ENCODE measurements at places on chromosomes 1 and 21.

GRCh38 chr1:10537082-10537766 lies 62.5 kb downstream of the PEX14 start:
- no peak for DNase-seq

DNA sequence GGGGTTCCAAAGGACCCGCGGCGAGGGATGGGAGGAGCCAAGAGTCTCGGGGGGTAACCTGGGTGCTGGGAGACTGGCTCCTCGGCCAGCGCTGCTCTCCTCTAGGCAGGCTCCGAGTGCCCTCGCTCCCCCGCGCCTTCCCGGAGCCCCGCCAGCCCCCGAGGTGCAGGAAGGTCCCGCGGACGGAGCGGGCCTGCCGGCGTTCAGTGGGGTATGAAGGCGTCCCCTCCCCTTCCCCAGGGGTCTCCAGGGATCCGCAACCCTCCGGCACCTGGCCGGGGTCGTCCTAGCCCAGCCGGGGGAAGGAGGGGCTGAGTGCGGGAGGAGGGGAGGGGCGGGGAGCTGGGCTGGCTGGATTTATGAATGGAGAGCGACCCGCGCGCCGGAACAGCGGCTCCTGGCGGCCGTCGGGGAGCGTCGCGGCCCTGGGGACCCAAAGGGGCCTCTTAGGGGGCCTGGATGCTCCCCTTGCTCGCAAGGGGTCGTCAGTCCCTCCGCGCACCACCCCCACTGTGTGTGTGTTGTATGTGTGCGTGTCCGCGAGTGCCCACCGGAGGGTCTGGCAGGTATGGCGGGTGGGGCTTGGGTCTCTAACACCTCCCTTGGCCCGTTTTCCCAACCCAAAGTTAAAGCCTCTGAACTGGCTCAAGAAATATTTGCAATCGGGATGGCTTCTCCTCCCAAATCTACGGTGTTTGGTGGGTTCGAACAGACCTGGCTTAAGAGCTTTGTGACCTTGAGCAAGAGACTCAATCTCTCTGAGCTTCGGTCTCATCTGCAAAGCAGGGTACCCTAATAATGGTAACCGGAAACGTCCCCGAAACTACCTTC lies 642 bp downstream of the HCRTR1 start:
- DNase-seq, result no peak

GRCh38 chr1:227416156-227416830 lies 98.0 kb upstream of the CDC42BPA start:
- no peak for DNase-seq

GRCh38 chr1:153880962-153881361 lies 41.8 kb downstream of the GATAD2B start:
- DNase-seq, result peak; percentile 61

- no peak for DNase-seq
Observed at GRCh38 chr1:154729577-154729976, 121.6 kb upstream of the ADAR start.

GRCh38 chr1:153728305-153729066 lies 636 bp downstream of the INTS3 start:
- peak; percentile 73 for DNase-seq

GRCh38 chr21:26956813-26957212 lies 10.1 kb downstream of the ADAMTS5 start:
- no peak for DNase-seq

GRCh38 chr1:244154872-244155531 lies 103.9 kb downstream of the ZBTB18 start:
- DNase-seq, result no peak

DNA sequence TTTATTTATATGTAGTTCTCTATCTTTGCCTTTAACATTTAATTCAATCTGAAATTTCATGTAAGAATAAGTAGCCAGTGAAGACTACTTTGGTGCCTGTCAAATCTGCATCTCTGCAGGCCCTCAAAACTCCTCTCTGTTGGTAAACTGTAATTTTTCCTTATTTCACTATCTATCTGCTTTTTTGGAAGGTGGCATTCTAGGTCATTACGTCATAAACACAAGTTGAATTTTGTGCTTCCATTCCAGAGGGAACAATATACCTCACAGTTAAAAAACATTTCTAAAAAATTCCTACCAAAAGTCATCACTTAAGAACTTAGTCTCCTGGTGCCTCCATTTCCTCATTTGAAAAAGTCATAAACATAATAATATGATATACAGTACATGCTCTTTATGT lies 176.0 kb downstream of the GABPA start:
- no peak for DNase-seq

DNA sequence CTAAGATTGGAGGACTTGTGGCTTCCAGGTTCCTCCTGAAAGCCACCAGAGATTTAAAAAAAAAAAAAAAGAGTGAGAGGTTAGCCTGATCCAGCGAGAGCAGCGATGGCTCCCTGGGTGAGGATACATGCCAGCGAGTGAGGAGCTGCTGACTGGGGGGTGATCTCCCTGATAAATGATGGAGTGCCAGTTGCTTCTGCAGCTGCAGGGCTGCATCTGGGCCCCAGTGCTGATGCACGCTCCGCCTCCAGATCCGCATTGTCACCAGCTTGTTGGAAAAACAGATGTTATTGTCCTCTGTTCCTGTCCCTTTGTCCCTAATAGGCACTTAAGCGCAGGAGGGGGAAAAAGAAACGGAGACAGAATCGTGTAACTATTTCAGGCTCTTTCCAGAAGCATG lies 28.6 kb downstream of the UBIAD1 start:
- no peak for DNase-seq

DNA sequence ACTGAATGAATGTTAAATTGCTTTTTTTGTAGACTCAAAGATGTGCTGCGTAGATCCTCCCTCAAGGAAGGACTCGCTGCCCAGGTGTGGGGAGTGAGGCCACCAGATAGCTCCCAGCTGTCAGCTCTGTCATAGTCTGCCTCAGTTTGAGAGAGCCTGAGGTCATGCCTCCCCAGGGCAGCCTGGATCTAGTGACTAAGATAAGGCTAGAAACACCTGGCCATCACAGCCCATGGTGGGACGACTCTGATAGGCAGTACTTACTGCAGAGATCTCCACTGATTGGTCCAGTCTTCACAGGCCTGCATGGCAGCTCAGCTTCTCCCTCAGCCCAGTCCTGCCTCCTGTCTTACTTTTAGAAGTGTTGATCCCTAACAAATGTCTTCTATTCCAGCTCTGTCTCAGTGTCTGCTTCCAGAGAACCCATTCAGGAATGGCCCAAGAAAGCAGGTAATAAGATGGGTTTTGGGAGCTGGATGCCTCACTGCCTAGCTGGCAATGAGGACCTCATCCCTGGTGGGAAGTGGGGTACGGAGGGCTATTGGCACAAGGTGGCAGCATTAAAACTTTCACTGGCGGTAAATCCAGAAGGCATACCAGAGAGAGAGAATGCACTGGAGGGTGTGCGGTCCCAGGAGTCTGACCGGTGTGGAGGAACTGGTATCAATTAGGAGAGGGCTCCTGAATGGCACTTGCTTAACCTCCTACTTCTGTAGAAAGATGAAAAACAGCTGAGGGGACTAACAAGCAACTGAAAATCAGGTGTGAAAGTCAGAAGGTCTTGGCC lies 55.3 kb upstream of the GPR37L1 start:
- DNase-seq, result no peak

DNA sequence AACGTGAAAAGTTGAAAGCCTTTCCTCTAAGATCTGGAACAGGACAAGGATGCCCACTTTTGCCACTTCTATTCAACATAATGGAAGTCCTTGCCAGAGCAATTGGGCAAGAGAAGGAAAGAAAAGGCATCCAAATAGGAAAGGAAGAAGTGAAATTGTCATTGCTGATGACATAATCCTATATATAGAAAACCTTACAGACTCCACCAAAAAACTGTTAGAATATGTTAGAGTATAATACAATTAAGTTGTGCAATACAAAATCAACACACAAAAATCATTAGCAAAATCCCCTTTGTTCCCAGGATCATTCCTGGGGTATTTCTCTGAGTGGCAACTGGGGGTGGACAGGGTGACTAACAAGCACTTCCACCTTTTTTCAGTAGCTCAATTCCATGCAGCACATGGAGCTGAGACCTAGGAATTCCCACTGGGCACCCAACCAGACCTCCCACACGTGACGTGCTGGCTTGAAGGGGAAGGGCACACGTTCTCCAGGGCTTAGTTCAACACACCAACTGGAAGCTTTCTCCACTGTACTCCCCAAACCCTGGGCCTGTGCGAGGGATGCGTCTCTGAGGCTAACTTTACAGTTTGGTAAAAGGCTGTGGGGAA lies 9.6 kb downstream of the STUM start:
- no peak for DNase-seq

GRCh38 chr1:9095818-9096217 lies 26.4 kb upstream of the SLC2A5 start:
- DNase-seq, result no peak

- DNase-seq, result peak; percentile 97
Observed at GRCh38 chr21:37366482-37367316, at the start of gene DYRK1A. DYRK1A (plus strand) TSS chr21:37366773; CDS start chr21:37420375, 53,602 bp downstream.

GRCh38 chr21:40200946-40201345 lies 333.7 kb downstream of the PCP4 start:
- DNase-seq, result no peak

- no peak for DNase-seq
Observed at GRCh38 chr1:247335882-247336281, 4.2 kb upstream of the ZNF496 start.

- DNase-seq, result no peak
Observed at GRCh38 chr21:15754640-15755039, 24.9 kb downstream of the USP25 start.

DNA sequence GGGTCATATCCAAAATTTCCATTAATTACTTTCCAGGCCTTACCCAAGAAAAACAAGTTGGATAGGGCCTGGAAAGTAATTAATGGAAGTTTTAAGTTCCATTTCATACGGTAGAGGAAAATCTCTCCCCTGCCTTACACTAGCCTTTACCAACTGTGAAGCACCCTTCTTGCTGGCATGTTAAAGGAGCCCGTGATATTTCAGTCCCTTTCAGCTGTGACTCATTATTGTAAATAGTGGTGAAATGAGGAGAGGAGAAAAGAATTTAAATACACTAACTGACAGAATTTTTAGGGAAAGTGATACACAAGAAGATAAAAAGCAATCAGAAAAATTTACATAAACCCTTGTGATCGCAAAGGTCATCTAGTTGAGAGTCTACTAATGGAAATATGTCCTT lies 20.3 kb upstream of the KAZN start:
- no peak for DNase-seq

DNA sequence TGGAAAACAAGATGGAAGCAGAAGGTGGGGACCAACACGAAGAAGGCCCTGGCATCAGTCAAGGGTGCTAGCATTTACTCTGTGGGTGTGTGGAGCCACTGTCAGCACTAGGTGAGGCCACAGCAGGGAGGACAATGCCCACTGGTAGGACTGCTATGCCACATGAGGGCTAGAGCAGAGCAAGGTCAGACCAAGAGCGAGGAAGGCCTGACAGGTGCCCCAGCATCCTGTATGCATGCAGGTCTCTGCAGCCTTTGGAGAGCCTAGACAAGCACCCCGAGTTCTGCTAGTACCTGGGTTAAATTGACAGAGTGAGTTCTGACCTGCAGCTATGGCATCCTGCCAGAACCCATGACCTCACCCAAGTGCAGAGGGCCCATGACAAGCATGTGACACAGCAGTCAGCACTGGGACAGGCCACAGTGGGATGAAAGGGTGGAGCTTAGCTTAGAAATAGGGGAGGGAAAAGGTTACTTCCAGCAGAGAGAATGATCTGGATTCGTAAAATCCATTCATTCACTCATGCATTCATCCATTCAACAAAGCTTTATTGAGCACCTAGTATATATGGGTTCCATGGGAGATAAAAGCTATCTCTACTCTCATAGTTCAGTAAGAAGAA lies 9.0 kb upstream of the CSF1 start:
- no peak for DNase-seq

DNA sequence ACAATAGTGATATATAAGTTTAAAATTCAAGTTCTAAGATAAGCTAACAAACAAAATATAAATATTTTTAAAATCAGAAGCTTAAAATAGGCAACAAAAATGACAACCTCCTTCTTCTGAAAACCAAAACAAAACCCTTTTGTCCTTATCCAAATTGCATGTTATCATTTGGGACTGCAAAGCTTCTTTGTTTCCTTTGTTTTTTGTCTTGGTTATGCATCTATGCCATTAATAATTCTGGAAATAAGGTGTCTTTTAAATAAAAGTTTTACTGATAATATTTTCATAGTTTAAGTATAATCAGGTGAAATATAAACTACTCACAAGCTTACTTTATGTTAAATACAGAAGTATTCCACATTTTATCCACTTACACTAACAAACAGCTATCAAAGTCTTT lies 20.5 kb downstream of the ADSS2 start:
- DNase-seq, result no peak

GRCh38 chr1:39381839-39382238 lies 109.6 kb upstream of the BMP8A start:
- DNase-seq, result no peak

DNA sequence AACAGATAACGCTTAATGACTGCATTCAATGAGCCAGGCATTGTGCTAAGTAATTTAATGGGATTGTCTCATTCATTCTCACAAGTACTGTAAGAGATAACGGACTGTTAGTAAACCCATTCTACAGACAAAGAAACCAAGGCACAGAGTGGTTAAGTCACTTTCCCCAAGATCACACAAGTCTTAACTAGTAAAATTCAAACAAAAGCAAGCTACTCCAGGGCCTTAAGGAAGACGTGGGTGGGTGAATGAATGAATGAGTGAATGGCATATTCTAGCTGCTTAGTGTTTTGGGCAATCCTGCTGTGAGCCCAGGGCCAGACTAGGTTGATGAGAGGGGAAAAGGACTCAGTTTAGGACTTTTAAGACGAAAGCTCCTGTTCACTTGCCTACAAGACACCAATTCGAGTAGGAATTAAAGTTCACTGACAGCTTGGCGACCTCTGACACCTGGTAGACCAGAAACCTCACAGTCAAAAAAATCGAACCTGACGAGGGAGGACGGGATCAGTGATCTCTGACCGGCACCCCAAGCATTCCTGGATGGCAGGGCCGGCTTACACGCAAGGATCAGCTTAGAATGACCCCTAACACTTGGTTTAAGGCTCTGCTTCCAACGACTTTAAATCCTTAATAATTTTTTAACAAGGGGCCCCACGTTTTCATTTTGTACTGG lies 557 bp downstream of the EMC1 start:
- DNase-seq, result no peak

Data from ascending aorta (tissue), 2 donors.